ENCODE measurements at places on chromosomes 3 and 15. TPM values are rescaled to one million over a fixed set of nuclear protein-coding genes. Genes with fewer than 3 reads are reported as not detected.
A peak's percentile ranks its signal among the peaks of the same experiment; 100 is the strongest.

The GCHFR gene
- 6.4 TPM for total RNA-seq

The TLR9 gene
- 0.25 TPM for total RNA-seq

GRCh38 chr15:67127965-67128364, 62.6 kb downstream of the SMAD3 start:
- DNase-seq: peak; percentile 99
- peak overlapping the region; percentile 97 for H3K27ac ChIP-seq
- H3K4me3 ChIP-seq: no peak overlapping the region
- H3K27me3 ChIP-seq: no peaks in the 10 kb centered on the region

DNA sequence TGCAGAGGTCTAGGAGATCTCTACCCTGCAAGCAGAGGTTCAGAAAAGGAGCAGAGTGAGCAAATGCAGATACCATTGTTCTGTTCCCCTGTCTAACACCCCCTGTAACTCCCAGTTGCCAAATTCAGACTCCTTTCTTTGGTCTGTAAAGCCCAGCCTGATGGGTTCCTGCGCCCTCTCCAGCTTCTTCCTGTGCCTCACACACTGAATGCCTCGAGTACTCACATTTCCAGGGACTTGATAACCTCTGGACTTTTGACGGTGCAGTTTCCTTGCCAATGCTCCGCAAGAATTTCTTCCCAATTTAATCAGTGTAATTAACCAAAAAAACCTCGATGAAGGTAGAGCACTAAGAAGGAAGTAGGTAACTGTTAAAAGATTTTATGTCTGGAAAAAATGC, 19.3 kb downstream of the PDE8A start:
- H3K4me3 ChIP-seq: no peak overlapping the region
- no peaks in the 10 kb centered on the region for H3K27me3 ChIP-seq
- H3K36me3 ChIP-seq: no peaks in the 10 kb centered on the region
- no peak for DNase-seq
- H3K4me1 ChIP-seq: no peaks in the 10 kb centered on the region

- no peak overlapping the region for H3K27ac ChIP-seq
- no peaks in the 10 kb centered on the region for H3K36me3 ChIP-seq
- no peak overlapping the region for H3K4me3 ChIP-seq
Observed at GRCh38 chr3:976006-976405, 116.8 kb upstream of the CNTN6 start.

DNA sequence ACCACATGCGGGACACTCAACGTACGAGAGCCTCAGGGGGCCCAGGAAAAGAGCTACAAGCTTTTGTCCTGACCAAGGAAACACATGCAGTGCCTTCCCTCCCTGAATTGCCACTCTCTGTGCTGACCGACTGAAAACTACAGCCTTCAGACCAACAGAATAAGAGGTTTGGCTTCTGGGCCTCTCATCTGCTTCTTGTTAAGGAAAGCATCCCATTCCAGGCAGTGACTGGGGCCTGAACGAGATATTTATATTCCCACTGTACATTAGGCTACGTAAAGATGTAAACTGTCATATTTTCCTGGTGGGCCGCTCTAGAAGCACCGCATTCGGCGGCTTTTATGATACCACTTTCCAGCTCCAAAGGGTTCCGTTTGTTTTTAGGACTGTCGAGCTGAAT, 208.9 kb upstream of the TPM1 start:
- H3K4me1 ChIP-seq: no peaks in the 10 kb centered on the region
- H3K27me3 ChIP-seq: no peaks in the 10 kb centered on the region
- no peak overlapping the region for H3K27ac ChIP-seq
- H3K36me3 ChIP-seq: no peaks in the 10 kb centered on the region
- no peak overlapping the region for H3K4me3 ChIP-seq
- no peak for DNase-seq

DNA sequence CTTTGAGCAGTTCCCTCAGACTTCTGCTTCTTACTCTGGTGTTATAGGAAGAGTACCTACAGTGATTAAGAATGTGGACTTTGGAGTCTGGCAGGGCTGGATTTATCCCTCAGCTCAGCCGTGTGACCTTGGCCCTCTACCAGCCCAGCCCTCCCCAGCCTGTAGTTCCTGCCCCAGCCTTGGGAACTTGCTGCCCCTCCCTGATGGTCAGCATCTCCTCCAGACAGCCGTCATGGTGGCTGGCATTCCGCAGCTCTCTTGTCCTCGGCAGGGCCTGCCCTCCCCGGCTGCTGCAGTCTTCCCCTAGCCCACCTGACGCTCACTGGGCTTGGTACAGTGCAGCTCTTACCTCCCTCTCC, 21.9 kb upstream of the CPNE9 start:
- H3K4me3 ChIP-seq: no peak overlapping the region
- DNase-seq: no peak
- H3K4me1 ChIP-seq: no peaks in the 10 kb centered on the region
- H3K27me3 ChIP-seq: no peaks in the 10 kb centered on the region
- H3K27ac ChIP-seq: no peak overlapping the region
- H3K36me3 ChIP-seq: peaks cover 32% of the 10 kb centered on the region

- no peak for DNase-seq
- no peak overlapping the region for H3K27ac ChIP-seq
- no peaks in the 10 kb centered on the region for H3K36me3 ChIP-seq
- no peak overlapping the region for H3K4me3 ChIP-seq
Observed at GRCh38 chr3:3599016-3599415, 200.2 kb upstream of the LRRN1 start.

GRCh38 chr3:98574132-98574531, 19.3 kb downstream of the CPOX start:
- no peak overlapping the region for H3K4me3 ChIP-seq
- no peak for DNase-seq
- peaks cover 14% of the 10 kb centered on the region for H3K4me1 ChIP-seq
- no peaks in the 10 kb centered on the region for H3K27me3 ChIP-seq
- no peaks in the 10 kb centered on the region for H3K36me3 ChIP-seq
- no peak overlapping the region for H3K27ac ChIP-seq

GRCh38 chr3:54366839-54367238, 244.5 kb downstream of the CACNA2D3 start:
- no peak for DNase-seq
- no peak overlapping the region for H3K4me3 ChIP-seq
- no peaks in the 10 kb centered on the region for H3K27me3 ChIP-seq
- H3K36me3 ChIP-seq: no peaks in the 10 kb centered on the region
- no peak overlapping the region for H3K27ac ChIP-seq

All from astrocyte (in vitro differentiated cells and primary cell).